ENCODE measurements at places on chromosomes 6 and 20. TPM values are rescaled to one million over a fixed set of nuclear protein-coding genes. Genes with fewer than 3 reads are reported as not detected.

GRCh38 chr6:106572436-106572835 lies 56.9 kb downstream of the RTN4IP1 start:
- DNase-seq = no peak

DNA sequence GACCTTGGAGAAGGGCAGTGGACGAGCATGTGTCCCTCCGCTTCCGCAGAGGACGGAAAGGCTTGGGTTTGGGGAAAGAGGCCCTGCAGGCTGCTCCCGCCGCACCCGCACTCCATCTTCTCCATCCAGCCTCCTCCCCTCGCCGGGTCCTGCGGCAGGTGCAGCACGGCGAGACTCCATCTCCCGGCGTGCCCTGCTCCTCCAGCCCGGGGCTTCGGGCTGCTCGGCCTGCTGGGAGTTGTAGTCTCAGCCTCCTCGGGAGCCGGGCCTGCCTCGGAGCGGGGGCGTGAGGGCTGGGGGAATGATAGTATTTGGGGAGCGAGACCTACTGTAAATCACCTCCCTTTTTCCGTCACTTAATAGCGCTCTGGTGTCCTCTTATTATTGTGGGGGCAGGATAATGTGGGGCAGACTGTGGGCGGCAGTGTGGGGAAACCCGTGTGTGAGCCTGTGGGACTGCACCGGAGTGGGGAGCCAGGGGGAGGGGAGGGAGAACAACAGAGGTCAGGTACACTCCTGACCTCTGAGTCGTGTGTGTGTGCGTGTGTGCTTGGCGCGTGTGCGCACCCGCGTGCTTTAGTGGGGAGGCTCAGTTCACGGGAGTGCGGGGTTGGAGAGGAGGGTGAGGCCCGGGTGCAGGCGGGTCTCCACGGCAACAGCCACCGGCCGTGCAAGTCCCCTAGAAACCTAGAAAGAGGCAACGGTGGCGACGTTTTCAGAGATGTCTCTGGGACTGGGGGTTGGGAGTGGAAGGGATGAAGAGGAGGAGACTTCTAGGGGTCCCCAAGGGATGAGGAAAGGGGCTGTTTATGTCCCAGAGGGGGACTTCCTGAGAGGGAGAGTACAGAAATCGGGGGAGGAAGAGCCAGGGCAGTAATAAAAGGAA lies 4.1 kb downstream of the TTBK1 start:
- peak; percentile 93 for DNase-seq

DNA sequence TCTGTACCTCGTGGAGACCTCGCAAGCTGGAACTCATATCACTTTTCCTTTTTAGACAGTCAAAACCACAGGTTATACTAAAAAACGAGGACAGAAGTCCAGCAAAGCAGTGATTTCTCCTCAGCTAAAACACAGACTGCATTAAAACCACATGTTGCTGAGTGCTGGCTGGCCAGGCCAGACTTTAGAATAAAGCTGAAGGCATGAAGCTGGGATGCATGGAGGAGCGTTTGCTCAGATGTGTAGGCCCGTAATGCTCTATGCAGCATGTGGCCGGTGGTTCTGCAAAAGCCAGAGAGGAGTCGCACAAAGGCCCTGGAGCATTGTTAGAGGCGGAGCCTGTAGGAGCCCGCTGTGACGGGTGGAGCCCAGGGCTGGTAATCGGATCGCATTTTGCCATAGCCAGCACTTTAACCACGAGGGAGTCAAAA lies 83.6 kb downstream of the SMOC2 start:
- peak; percentile 69 for DNase-seq

BTN1A1 gene
- 0.14 TPM for total RNA-seq

GRCh38 chr6:138631566-138631965 lies 132.3 kb upstream of the NHSL1 start:
- no peak for DNase-seq

DNA sequence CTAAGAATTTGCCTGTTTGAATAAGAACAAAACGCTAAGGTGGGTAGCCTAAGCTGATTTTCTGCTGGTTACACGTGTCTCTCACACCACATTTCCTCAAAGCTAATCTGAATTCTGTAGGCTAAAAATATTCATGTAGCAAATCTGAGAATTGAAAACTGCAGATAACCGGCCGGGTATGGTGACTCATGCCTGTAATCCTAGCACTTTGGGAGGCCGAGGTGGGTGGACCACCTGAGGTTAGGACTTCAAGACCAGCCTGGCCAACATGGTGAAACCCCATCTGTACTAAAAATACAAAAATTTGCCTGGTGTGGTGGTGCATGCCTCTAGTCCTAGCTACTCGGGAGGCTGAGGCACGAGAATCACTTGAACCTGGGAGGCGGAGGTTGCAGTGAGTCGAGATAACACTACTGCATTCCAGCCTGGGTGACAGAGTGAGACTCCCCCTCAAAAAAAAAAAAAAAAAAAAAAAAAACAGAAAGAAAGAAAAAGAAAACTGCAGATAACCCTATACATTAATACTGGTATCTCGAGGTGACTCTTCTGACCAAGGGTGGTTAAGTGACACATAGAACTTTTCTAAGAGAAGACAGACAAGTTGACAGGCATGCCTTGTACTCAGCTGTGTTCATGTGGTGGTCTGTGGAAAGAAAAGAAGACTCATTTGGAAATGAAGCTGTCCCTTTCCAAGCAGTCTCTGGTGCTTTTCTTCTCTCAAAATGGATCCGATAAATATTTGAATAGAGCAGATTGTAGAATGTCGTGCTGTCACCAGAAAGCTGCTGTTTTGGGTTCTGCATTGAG lies 24.7 kb upstream of the ASXL1 start:
- no peak for DNase-seq

TCP11 gene
- not detected for total RNA-seq

GRCh38 chr20:63641792-63642523 lies 11.3 kb downstream of the STMN3 start:
- peak; percentile 97 for DNase-seq

- DNase-seq = no peak
Observed at GRCh38 chr20:51236421-51236820, 213.5 kb upstream of the KCNG1 start.

GRCh38 chr20:53098621-53099020 lies 126.5 kb downstream of the TSHZ2 start:
- DNase-seq = no peak

DNA sequence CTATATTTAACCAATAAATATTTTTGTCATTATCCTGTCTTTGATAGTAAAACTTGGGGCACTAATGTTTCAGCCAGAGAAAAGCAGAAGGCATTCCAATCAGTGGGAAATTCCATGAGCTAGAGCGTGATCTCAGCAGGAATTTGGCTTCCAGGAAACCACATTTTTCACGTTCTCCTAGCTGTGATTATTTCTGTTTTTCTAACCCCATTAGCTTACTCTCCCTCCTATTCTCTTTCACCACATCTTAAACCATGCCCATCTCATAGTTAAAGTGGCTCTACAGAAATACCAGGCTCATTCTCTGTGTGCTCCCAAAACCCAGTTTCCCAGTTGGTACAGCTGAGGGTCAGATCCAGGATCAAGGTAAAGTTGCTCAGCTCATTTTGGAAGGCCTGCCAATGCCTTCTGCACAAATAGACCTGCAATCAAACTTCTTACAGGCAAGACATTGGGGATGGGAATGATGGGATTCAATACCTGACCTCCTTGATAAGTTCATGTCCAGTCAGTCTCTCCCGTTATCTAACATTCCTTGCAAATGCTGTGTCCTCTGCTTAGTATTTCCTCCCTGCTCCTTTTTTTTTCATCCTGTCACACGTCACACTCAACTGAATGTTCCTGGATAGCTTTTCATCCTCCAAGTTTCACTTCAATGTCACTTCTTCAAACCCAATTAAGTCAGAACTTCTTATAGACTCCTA lies 33.1 kb upstream of the TMEM30A start:
- no peak for DNase-seq

GRCh38 chr6:169811521-169812256 lies 60.3 kb downstream of the ERMARD start:
- no peak for DNase-seq

C6orf132 gene
- total RNA-seq = 38.1 TPM

GJA1 gene
- total RNA-seq = 682 TPM

PACSIN1 gene
- 12.6 TPM for total RNA-seq

- no peak for DNase-seq
Observed at GRCh38 chr6:16669227-16669626, 92.0 kb downstream of the ATXN1 start.

OOEP gene
- 0.87 TPM for total RNA-seq

- no peak for DNase-seq
Observed at GRCh38 chr20:58078741-58079522, 149.5 kb downstream of the ANKRD60 start.

DNA sequence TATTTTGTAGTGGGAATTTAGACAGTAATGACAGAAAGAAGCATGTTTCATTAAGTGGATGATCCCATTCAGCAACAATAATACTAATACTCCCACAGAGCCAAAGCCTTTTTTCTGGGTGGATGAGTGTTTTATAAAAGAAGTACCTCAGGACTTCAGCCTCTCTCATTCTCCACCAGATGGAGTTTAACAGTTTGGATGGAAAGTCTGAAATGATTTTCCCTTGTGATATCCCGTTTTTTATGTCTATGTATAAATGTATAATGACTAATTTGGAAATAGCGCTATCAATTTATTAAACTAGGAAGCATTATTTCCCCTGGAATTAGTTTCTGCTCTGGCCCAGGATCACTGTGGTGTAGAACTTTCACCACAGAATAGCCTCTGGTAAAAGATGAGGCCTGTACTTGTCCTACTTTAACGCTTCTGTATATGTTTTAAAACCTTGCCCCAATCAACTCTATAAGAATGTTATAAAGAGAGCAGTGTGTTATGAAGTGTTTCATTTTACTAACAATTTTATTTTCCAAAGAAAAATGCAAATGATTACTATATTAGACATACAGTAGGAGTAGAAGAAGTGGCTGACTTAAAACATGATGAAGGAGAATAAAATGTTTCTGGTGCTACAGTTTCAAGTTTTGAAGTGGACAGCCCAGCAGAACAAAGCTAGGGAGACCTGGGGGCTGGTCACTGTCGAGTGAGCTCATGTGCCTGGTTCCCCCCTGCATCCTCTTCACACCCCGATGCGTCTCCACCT lies 135.6 kb downstream of the HIVEP1 start:
- DNase-seq = no peak

DNA sequence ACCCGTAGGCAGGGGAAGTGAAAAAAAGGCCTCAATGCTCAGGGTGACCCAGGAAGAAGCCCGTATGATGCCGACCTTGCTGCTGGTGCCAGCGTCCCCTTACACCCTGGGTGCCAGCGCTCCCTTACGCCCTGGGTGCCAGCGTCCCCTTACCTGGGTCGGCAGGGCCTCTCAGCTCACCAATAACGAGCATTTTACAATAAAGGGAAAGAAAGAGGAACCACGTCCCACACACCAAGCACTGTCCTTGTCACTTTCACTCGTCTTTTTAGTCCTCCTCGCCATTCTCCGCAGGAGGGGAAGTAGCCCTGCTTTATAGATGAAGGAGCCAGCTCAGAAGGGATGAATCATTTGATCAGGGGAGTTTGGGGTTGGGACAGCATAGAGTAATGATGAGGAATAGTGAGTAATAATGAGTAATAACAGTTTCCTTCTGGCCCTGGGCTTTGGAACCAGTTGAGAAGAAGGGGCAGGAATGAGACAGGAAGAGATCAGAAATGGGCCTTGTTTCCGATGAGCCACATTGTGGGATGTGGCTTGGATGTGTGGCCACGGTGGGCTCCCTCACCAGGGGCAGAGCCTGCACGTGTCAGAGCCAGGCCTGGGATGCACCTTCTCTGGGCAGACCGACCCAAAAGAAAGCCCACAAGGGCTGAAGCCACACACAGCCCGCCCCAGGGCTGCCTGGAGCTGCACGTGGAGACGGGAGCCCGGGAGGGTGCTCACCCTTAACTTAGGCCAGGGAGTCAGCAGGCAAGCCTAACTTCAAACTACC lies 75.7 kb downstream of the SYNJ2 start:
- no peak for DNase-seq

GRCh38 chr6:137709424-137710236 lies 157.4 kb upstream of the TNFAIP3 start:
- no peak for DNase-seq

FABP7 gene
- total RNA-seq = 5.9 TPM

DNA sequence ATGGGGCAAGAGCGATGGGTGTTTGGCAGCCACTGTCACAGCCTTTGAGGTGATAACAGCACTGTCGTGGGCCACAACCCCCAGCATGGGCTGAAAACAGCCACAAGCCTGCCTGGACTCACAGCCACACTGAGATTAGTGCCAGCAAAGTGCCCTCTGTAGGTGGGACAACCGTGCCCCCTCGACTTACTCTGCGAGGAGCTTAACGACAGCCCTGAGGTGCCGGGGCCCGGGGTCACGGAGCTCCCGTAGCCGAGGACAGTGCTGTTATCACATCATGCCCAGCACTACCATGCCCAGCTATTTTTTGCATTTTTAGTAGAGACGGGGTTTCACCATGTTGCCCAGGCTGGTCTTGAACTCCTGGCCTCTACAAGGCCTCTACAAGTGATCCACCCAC lies 36.6 kb downstream of the SUMO4 start:
- no peak for DNase-seq

- DNase-seq = no peak
Observed at GRCh38 chr6:114007516-114007915, 36.6 kb upstream of the HDAC2 start.

MCCD1 gene
- total RNA-seq = not detected

CRISP2 gene
- not detected for total RNA-seq

GRCh38 chr6:24899997-24900325 lies 35.8 kb downstream of the RIPOR2 start:
- DNase-seq = no peak

- DNase-seq = peak; percentile 65
Observed at GRCh38 chr6:26205161-26205624, 118.0 kb downstream of the HFE start.

- DNase-seq = peak; percentile 63
Observed at GRCh38 chr20:663315-664090, 10.5 kb upstream of the SRXN1 start.

LST1 gene
- total RNA-seq = 0.66 TPM

- DNase-seq = no peak
Observed at GRCh38 chr20:24118034-24118433, 129.5 kb upstream of the GGTLC1 start.

DNA sequence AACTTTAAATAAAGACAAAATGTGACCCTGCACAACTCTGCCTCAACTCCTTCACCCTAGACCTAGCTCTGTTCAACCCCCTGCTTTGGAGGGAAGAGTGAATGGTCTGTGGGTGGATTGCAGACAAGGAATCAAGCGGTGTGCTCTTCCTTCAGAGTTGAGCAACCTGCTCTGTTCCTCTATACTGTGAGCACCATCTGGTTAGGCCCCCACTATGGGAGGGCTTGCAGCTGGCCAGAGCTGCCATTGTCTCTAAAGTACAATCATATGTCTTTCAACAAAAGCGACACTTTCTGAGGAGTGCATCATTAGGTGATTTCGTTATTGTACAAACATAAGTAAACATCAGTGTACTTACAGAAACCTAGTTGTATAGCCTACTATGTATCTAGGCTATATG lies 406.1 kb upstream of the MARCKS start:
- DNase-seq = no peak

FAM209B gene
- 0.64 TPM for total RNA-seq

DNA sequence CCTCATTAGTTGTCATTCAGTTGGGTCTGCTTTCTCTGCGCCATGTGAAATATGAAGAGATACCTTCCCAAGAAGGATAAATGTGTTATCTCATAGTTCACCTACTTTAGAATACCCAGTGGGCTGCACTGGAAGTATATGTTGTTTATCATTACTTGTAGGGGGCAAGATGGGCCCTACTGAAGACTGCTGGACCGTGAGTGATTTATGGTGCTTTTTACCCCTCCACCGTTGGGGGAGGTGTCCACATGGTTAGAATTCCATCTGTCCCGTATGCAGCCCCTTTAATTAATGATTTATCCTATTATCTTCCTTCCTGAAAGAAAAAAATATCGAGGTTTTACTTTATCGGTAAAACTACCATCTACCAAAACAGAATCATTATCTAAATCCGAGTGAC lies 97.0 kb downstream of the TSHZ2 start:
- DNase-seq = no peak

UBE2C gene
- 249 TPM for total RNA-seq

Data from WTC11 (cell line).